ENCODE measurements at places on chromosomes 3 and 15.

DNA sequence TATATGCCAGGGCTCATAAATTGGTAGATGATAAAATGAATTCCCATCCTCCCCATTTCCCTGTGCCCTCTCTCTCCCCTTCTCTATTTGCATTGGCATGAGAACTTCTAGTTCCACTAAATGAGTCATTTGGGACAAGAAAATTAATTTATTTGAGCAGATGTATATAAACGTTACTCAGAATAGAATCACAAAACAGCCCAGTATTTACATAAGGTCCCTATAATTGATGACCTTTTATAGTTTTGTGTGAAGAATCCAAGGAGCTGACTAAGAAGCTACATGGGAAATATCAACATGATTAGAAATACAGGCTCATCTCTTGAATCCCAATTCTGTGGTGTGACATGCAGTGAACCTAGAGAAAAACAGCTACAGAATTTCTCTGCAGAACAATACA, 617.7 kb upstream of the NR2F2 start:
- no peak for DNase-seq

DNA sequence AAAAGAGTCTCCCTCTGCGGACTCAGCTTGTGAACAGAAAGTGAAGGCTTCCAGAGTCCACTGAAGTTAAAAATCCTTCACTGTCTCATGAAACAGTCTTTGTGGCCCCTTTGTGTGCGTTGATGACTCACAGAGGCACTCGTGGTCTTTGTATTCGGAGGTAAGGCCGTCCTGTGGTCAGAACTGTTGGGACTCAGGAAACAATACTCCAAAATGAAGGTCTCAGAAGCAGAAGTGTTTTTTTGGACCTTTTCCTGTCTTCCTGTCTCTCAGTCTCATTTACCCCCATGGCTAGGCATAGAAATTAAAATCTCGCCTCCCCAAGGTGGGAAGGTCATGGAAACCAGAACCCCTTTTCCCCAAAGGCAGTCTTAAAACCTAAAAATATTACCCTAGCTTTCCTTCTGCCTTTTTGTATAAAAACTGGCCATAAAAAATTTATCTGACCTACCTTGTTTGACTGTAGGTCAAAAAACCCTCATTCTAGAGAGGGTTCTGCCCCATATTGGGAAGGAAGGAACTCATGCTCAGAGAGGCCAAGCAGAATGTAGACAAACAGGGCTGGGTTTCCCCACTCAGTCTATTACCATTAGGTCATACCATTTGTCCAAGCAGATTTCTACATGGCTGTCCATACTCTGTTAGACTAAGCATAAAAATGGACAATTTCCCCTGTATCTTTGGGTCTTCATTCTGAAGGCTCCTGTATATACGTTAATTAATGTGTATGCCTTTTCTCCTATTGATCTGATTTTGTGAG, 19.1 kb upstream of the EPB42 start:
- no peak for DNase-seq

GRCh38 chr15:20645956-20646355, 104.4 kb upstream of the GOLGA6L6 start:
- no peak for DNase-seq

DNA sequence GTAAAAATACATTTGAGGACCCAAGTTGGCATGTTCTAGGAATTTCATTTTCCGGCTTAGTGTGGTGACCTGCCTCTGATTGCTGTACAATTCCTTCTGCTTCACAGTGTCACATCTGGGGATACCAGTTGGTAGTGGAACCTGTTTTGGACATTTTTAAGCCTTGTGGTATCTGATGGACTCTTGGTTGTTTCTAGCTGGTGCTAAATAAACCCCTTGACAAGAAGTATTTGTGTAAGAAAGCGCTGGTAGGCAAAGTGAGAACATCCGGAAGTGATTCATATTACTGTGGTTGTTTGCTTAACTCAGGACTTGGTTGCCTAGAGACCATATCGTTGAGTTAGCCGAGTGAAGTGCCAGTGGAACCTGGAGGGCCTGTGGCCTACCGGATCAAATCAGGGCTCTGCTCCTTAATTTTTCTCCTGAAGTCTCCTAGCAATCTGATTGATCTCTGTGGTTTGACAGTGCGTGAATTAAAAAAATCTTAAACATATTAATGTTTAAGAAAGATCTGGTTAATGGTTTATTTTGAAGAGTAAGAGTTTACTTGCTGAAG, 12.8 kb downstream of the IQGAP1 start:
- DNase-seq, result peak; percentile 66

DNA sequence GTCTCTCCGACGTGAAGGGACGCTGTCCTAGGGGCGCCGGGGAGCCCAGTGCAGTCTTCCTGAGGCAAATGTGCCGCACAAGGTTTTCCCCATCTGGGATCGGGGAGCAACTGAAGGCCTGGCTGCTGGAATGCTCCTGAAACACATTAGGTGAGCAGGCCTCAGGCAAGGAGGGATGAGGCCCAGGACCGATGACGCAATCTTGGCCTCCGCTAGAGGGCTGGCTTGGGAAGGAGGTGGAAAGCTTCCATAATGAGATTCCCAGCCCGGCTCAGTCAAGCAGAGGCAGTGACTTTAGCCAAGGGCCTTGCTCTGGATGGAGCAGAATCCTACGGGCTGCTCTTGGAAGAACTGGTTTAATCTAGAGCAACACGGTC, 50.8 kb downstream of the CPN2 start:
- DNase-seq, result no peak

GRCh38 chr3:48739617-48739954, 22.6 kb upstream of the IP6K2 start:
- DNase-seq, result no peak

- no peak for DNase-seq
Measured at GRCh38 chr3:22089284-22089683, 338.3 kb upstream of the ZNF385D start.

DNA sequence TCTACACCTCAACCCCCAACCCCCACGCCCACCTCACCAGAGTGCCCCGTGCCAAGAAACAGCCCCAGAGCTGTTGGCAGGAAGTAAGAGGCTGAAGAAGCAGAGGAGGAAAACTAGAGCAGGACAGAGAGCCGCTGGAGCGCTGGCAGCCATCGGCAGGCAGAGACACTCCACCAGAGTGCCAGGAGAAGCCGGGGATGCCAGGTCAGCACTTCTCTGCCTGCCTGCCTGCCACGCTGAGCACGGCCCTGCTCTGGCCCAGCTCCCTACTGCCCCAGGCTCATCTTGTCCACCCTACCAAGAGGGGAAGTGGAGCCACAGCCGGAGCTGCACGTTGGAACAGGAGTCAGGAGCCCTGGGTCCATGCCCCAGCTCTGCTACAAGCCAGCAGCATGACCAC, 29.7 kb downstream of the CACNA2D2 start:
- DNase-seq, result no peak

GRCh38 chr3:39140341-39140971, 12.9 kb downstream of the CSRNP1 start:
- DNase-seq, result no peak

DNA sequence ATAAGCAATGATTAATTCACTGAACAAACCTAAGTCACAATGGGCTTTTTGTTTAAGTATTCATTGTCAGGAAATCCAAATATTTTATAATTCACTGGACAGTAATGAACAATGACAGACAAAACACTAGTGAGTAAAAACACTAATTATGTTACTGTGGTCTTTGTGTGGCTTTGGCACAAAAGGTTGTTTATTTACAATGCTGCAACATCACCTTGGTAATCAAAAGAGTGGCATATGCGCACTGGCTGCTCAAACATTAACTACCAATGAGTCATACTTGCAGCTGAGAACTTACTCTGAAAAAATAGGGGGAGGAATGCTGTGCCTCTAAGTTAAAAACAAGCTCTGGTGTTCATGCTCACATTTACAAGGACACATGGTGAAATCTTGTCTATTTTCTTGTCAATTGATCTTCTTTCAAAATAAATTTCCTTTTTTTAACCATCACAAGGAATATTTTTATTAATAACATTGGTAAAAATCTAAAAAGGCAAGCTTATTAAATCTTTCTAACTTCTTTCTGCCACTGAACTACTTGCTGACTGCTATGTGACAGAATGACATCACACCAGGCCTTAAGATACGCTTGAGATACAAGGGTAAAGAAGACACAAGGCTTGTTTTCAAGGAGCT, 85.2 kb upstream of the PPIB start:
- no peak for DNase-seq

- no peak for DNase-seq
Measured at GRCh38 chr3:177483182-177483967, 286.1 kb upstream of the TBL1XR1 start.

DNA sequence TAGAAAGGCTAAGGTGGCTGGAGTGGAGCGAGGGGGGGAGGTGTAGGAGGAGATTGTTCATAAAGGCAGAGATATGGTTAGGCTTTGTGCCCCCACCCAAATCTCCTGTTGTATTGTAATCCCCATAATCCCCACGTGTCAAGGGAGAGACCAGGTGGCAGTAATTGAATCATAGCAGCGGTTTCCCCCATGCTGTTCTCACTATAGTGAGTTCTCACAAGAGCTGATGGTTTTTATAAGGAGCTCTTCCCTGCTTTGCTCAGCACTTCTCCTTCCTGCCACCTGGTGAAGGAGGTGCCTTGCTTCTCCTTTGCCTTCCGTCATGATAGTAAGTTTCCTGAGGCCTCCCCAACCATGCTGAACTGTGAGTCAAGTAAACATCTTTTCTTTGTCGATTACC, 64.7 kb upstream of the CFAP161 start:
- DNase-seq, result no peak

GRCh38 chr3:137770835-137771399, 6.8 kb downstream of the SOX14 start:
- DNase-seq, result no peak

DNA sequence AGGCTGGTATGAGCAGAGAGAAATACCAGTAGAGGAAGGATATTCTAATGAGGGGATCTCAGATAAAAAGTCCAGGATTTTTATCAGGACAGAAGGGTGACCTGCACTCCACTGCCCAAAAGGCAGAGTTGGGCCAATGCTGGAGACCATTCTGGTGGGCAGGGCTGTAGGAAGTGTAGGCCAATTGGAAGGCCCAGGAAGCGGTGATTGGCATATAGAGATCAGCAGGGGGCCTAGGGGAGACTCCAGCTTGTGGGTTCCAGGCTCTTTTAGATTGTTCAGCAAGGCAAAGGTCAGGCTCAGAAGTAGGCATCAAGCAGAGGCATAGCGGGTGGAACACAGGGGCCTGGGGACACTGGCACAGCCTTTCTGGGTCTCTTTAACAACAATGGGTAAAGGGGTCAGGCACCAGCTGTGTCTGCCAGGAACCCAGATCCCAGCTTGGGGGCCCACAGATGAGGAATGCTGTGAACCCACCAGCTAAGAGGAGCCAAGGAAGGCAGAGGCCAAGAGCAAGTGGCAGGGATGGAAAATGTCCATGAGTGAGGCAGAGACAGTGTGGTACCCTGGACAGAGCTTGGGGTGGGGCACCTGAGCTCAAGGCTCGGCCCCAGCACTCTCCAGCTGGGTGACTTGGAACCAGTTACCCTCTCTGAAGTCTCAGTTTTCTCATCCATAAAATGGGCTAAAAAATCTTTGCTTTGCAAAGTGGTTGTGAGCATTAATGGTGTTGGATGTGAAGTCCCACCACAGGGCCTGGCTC, 27.0 kb upstream of the RASGRF1 start:
- no peak for DNase-seq

DNA sequence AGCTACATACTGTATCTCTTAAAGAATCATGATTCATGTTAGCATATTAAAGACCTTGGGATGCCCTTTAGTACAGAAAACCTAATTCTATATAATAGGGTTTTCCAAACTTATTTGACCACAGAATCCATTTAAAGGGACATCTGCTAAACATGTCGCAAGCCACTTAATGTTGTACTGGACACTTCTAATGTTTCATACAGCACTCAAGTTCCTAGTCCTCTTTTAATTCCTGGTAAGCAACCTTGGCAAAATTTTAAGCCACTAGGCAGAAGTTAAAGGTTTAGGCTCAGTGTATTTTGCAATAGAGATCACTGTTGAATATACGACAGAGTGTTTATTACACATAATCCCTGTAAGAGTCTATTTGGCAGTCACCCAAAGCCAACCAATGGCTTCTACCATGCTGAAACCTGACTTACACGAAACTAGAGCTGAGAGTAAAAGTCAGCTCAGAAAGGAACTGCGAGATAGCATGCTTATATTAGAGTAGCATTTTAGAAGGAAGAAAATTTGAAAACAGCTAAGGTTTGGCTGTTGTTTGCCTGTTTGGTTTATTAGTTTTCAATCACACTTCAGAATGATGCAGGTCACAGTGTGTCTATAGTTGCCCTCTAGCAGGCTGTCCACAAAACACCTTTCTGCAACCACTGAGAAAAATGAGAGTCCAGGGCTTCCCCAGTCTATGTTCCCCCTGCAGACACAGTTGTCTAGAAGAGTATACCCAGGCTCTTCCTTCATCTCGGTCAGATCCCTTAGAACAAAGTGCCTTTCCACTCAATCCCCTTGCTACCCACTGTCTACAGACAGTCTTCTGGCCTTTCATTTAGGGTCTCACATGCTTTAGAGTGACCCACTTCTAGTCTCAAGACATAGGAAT, 104.4 kb downstream of the FMN1 start:
- DNase-seq, result no peak

DNA sequence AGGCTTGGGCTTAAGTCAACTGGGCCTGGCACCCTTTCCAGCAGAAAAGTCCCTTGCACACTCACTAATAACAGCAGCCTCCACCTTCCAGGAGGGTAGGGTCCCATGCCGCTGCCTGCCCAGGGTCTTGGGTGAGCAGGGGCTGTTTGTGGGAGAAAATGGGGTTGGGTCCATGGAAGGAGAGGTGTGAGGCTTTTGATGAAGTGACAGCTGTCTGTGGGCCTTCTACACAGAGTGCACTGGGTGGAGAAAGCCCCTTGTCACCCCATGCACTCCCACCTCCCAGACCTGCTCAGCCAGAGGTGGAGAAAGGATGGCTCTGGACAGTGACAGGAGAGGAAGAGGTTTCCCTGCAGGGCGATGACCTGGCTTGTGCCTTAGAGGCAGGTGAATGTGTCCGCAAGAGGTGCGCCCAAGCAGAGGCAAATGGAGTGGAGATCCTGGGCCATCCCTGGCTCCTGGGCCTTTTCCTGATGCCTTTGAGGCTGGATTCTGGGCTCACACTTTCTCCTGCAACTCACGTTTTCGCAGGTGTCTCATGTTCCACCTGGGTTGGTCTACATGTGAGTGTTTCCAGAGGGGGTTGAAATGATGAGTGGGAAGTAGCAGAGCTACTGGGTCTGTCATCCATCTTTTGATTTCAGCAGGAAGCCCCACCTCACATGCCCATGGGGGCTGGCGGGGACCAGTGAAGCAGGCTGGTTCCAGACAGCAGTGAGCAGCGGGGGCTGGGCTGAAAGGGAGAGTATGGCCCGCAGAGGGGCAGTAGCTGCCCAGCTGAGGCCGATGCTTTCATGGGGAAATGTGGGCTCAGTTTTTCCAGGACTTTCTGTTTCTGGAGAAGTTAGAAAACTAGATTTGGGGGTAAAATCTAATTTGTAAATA, 85.2 kb upstream of the PRR23E start:
- DNase-seq, result no peak

GRCh38 chr3:25856902-25857518, 67.1 kb downstream of the OXSM start:
- DNase-seq, result no peak

DNA sequence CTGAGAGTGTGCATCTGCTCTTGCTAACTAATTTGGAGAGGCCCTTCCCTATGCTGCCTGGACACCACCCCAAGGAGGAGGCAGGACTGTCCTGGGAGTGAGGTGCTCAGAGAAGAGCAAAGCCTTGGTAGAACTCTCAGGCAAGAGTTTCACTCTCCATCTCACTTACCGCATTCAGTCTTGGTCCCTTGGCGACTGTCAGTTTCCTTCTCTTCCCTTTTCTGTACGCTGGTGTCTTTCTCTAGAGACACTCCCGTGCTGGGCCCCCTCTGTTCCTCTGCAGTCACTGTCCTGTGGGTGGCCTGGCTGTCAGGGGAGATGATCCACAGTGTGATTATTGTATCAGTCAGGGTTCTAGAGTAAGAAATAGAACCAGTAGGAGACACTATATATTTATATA, 44.0 kb downstream of the IDH2 start:
- no peak for DNase-seq

Measured in stimulated activated effector memory CD8-positive, alpha-beta T cell treated with anti-CD3 and anti-CD28 coated beads, Interleukin-12 subunit alpha, Interleukin-12 subunit beta, amount 100 ng/mL, for 72 hours (primary cell).